CD4-positive, alpha-beta T cell treated with Interleukin-4 for 1 hour (primary cell): ENCODE measurements at places on chromosomes 2 and 18.

DNA sequence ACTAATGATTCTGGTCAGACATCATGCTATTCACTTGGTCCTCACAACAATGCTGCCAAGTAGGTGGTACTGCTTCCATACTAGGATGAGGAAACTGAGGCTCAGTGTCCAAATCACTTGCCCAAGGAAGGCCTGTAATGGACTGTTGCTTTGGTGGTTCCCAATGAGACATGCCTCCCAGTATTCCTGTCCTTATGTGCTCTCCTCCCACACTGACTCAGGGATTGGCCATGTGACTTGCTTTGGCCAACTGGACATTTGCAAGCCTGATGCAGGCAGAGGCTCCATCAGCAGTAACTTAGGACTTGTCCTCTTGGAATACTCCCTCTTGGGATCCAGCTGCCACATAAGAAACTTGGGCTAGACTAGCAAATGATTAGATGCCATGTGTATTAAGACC lies 3.0 kb downstream of the FBXO41 start:
- no peak for DNase-seq

GRCh38 chr18:76668546-76668945 lies 153.8 kb upstream of the ZNF236 start:
- DNase-seq = no peak

GRCh38 chr2:45433363-45433762 lies 177.7 kb downstream of the SRBD1 start:
- DNase-seq = no peak

DNA sequence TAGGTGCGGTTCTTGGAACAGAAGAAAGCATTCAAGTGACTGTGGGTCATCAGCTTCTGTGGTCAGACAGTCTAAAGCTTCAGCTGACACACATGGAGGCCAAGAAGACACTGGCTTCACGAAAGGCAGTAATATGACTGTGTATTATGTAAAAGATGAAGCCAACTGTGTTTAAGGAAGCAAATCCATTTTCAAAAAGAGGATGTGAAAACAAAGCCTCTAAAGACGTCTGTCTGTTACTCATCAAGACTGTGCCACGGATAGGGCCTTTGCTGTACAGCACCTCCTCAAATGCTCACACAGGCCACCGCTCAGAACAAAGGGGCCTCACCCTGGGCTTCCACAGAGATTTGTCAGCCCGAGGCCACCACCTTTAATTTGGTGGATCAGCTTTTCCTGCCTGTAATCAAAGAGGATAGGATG lies 21.1 kb upstream of the TMEM163 start:
- peak; percentile 21 for DNase-seq

DNA sequence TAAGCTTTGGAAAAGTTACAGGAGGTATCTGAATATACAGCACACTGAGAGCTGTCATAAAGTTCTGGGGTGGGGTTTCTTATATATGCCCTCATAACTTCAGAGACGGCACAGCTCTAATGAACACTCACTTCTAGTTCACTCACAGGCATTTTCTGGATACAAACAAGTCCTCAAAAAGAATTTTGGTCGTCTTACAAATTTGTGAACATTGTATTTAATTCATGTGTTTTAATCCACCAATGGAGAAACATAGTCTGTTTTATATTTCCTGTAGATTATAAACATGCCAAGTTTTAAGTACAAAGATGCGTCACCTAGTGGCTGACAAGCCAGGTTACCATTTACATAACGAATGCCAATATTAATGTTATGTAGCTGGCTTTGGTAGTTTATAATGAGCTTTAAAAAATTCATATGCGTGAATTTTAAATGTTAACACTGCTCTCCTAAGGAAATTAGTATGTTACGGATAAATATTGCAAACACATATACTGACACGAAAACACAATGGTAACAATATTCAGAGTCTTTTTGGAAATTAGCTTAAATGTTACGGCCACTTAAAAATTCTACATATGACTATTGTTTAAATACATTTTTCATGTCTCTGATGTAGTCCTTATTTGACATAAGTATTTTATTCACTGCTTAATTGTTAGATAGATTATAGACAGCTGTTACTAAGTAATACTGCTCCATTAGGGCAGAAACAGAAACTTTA lies 2.5 kb downstream of the COL3A1 start:
- no peak for DNase-seq

GRCh38 chr18:26656431-26656943 lies 108.1 kb upstream of the KCTD1 start:
- DNase-seq = no peak

- DNase-seq = peak; percentile 97
Observed at GRCh38 chr2:42102024-42102590, 54.3 kb downstream of the PKDCC start.

- DNase-seq = no peak
Observed at GRCh38 chr18:354471-354870, 86.6 kb upstream of the THOC1 start.

- no peak for DNase-seq
Observed at GRCh38 chr2:69535817-69536241, 98.6 kb upstream of the NFU1 start.

GRCh38 chr2:158321264-158321663 lies 135.3 kb downstream of the CCDC148 start:
- no peak for DNase-seq

- peak; percentile 98 for DNase-seq
Observed at GRCh38 chr2:241355983-241356870, at the start of gene FARP2. Gene FARP2, plus strand, starts transcription at chr2:241356285. Its CDS starts 16,823 bp downstream, at chr2:241373108.

GRCh38 chr2:28439763-28440162 lies 47.1 kb downstream of the FOSL2 start:
- no peak for DNase-seq

- DNase-seq = no peak
Observed at GRCh38 chr2:200155652-200156051, 150.8 kb upstream of the SPATS2L start.

GRCh38 chr2:135870571-135870970 lies 5.7 kb downstream of the MCM6 start:
- DNase-seq = no peak

DNA sequence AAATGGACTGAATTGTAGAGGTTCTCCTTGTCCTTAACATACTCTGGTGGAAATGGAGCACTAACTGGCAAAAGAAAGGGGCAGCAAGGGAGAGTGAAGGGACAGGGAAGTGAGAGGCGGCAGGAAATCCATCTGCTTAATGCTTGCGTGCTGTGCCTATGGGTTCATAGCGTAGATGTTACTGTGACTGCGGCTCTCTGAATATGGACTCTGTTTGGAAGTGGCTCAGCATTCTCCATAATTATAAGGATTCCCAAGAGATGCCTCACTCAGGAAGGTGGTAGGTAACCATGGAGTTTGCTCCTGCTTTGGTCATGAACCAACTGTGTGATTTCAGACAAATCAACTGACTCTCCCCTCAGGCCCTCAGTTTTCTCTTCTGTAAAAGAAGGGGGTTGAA lies 50.0 kb downstream of the MYO3B start:
- no peak for DNase-seq

GRCh38 chr2:207251022-207251421 lies 85.3 kb upstream of the KLF7 start:
- no peak for DNase-seq

DNA sequence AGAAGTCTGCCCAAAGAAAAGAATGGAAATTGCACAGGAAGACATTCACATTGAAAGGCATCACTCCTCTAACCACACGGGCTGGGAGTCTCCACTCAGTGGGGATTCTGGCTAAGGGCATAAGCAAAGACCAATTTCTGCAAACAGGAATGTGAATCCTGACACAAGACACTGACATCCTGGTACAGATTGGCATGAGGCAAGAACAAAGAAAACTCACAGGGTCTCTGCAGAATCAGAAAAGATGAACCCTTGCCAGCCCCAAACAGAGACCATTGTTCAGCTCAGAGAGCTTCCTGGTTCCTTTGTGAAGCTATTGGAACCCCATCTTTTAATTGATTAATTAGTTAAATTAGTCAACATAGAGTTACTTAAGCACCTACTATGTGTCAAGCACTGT lies 82.3 kb downstream of the UPP2 start:
- no peak for DNase-seq

- no peak for DNase-seq
Observed at GRCh38 chr2:188598551-188598950, 306.9 kb downstream of the GULP1 start.

DNA sequence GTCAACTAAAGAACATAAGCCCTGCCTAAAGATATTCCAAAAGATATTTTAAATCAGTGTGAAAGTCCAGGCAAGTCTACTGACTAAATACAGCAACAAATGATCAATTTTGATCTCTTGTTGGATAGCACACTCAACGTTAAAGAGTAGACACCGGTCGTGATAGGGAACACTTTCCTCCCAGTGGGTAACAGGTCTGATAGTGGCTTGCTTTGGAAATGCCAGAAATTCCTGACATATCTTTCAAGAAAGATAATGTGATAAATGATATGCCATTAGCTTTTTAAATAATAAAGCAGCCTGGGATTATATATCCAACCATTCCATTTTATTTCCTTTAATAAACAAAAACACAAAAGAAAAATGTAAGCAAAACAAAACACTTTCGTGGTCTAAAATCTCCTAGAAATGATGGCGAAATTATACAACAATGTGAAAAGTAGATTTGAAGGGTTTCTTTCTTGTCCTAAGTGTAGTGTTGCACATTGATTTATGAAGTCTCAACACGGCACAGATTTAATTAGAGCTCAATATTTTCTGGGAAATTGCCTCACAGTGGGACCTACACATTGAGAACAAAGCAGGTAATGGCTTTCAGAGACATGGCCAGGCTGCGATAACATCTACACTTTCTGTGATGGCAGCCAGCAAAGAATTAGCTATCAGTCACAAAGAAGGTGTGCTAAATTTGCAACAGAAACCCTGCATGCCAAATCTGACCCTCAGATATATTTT lies 158.6 kb downstream of the PPP1R1C start:
- no peak for DNase-seq

DNA sequence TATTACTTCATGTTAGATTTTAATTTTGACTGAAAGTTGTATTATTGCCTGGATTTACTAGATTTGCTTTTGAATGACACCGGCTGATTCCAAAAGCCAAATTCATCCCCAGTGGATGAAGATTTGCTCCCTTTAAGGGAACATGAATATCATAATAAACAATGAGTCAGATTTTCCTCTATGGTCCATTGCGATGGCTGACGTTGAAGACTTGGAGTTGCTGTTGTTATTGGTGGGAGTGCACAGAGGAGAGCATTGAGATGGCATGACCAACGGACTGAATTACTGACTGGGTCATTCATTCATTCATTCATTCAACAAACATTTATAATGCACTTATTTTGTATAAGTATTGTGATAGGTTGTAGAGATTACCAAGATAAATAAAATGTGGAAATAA lies 33.4 kb upstream of the LYPD1 start:
- DNase-seq = no peak

GRCh38 chr2:8612734-8613179 lies 69.1 kb upstream of the ID2 start:
- DNase-seq = no peak

DNA sequence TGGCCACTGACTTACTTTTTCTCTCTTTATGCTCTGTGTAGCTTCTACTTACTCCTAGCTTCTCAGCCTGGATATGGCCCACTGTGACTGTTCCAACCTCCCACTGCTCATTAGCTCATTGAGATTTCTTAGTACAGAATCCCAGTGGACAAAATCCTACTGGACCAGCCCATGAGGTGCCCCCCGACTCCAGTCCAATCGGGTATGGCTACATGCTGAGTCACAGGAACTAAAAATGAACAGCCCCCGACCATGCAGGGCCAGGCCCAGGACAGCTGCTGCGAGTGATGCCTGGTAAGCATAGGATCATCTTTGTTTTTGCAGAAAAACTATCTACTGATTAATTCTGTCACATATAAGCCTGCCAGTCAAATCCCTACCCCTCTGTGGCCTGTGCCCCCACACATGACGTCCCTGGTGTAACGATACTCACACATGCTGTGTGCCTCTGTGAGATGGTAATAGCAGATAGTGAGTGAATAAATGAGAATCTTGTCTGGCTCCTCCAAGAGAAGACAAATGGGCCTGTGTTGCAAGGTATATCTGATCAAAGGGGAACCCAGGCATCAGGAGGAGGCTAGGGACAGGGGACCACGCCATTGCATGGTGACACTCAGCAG lies 85.9 kb upstream of the KLF7 start:
- no peak for DNase-seq

GRCh38 chr2:11155381-11156035 lies at the start of gene SLC66A3:
Gene SLC66A3, plus strand, starts transcription at chr2:11155467. Its CDS starts 80 bp downstream, at chr2:11155547.
- no peak for DNase-seq

GRCh38 chr2:33086400-33087015 lies 139.8 kb downstream of the LTBP1 start:
- DNase-seq = no peak

- no peak for DNase-seq
Observed at GRCh38 chr18:48542513-48543181, 3.8 kb downstream of the CTIF start.

- DNase-seq = peak; percentile 16
Observed at GRCh38 chr2:151051574-151052220, 210.0 kb downstream of the RBM43 start.

- peak; percentile 31 for DNase-seq
Observed at GRCh38 chr18:58697146-58697545, 25.9 kb downstream of the MALT1 start.

GRCh38 chr2:203548887-203549286 lies 13.8 kb upstream of the RAPH1 start:
- no peak for DNase-seq

- DNase-seq = peak; percentile 6
Observed at GRCh38 chr2:194104687-194105086, 1552.3 kb upstream of the SLC39A10 start.

DNA sequence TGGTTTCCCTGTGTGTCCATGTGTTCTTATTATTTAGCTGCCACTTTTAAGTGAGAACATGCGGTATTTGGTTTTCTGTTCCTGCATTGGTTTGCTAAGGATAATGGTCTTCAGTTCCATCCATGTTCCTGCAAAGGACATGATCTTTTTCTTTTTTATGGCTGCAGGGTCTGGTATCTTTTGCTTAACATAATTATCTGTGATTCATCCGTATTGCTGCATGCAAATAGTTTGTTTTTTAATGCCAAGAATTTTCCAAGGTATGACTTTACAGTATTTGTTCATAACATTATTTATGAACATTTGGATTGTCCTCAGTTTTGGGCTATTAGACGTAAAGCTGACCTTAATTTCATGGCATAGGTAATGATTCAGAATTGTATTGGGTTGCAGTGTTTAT lies 17.8 kb downstream of the GIGYF2 start:
- no peak for DNase-seq

GRCh38 chr2:62038975-62039771 lies 133.7 kb downstream of the COMMD1 start:
- DNase-seq = peak; percentile 22

- DNase-seq = no peak
Observed at GRCh38 chr2:57542081-57542480, 504.5 kb upstream of the VRK2 start.

GRCh38 chr2:27356056-27356381 lies 545 bp downstream of the GTF3C2 start:
- no peak for DNase-seq
